ENCODE measurements at places on chromosomes 6 and 20.

- DNase-seq, result no peak
Measured at GRCh38 chr6:141290941-141291721, 841.6 kb upstream of the GJE1 start.

GRCh38 chr6:7727086-7727945, 1.4 kb downstream of the BMP6 start:
- DNase-seq, result peak; percentile 31

- DNase-seq, result no peak
Measured at GRCh38 chr6:19327661-19328060, 509.5 kb upstream of the ID4 start.

DNA sequence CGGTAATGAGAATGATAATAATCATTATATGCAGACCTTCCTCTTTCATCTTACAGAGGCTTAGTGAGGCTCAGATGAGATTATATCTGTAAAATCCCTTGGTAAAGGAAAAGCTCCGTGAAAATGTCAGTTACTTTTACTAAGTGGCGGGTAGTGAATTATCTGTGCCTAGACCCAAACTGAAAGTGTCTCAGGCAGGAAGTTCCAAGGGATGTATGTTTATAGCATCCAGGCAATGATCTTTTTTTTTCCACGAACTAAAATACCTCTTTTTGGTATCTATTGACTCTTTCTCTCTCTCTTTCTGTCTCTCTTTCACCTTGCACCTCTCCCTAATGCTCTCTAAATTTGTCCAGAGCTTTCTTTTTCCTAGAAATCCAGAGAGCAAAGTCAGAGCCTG, 5.0 kb downstream of the TCF21 start:
- DNase-seq, result no peak

DNA sequence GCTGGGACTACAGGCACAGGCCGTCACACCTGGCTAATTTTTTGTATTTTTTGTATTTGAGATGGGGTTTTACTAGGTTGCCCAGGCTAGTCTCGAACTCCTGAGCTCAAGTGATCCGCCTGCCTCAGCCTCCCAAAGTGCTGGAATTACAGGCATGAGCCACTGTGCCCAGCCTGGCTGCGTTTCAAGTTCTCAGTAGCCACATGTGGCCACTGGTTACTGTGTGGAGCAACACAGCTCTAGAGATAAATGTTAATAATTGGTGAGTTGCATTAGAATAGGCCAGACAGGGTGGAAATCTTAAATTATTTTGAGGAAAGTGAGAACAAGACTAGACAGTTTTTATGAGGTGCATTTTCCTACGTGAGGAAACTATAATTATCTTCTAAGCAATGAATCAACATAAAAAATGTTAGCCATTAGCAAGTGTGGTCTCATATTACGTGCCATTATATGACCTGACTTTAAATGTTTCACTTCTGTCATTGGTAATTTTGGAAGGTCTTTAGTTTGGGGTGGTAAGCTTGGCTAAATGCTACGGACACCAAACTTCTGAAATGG, 129.6 kb downstream of the PLEKHG1 start:
- DNase-seq, result no peak
